ENCODE measurements at places on chromosomes 11 and 22.

DNA sequence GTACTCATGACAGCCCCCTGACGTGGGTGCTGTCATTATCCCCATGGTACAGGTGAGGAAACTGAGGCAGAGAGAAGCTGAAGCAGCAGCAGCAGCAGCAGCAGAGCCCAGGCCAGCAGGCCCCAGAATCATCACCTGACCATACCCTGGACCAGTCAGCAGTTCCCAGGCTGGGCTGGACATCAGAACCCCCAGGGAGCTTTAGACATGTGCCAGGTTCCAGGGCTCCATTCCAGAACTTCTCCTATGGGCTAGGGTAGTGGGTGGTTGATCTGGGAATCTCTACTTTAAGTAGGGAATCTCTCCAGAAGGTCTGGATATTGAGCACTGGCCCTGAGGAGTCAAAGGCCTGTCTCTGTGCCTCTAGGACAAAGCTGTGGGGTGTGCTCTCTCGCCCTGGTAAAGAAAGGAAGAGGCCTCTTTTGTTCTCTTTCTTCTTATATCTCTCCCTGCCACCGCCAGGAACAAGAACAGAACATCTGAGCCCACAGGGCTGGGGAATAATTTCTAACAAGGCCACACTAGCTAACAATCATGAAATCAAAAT lies 26.6 kb downstream of the MAFF start:
- no peak for DNase-seq

- DNase-seq: no peak
Observed at GRCh38 chr11:1653541-1654387, 24.2 kb downstream of the KRTAP5-5 start.

DNA sequence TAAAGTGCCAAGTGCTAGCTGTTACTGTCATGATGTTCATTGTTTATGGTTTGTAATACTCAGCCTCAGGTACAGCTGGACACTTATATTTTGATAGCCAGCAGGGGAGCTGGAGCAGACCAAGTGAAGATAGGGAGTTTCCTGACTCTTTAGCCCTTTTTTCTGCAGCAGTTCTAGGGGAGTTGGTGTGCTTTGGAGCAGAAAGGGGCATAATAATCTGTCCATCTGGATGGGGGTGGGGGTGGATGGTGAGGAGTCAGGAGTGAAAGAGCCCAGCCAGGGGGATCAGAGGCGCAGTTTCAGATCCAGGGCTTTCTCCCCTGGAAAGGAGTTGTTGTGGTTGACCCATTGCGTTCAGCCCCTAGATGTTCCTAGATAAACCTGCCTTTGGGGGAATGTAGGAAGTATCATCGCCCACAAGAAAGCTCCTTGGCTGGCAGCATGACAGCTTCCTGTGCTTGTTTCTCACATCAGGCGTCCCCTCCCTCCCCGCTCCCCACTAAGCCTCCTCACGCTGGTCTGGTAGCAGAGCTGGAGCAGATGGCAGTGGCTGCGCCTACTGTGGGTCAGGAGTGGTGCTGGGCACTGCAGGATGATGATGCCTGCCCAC lies 41.9 kb downstream of the MED15 start:
- no peak for DNase-seq

- DNase-seq: no peak
Observed at GRCh38 chr11:11442791-11443190, 89.7 kb upstream of the CSNK2A3 start.

DNA sequence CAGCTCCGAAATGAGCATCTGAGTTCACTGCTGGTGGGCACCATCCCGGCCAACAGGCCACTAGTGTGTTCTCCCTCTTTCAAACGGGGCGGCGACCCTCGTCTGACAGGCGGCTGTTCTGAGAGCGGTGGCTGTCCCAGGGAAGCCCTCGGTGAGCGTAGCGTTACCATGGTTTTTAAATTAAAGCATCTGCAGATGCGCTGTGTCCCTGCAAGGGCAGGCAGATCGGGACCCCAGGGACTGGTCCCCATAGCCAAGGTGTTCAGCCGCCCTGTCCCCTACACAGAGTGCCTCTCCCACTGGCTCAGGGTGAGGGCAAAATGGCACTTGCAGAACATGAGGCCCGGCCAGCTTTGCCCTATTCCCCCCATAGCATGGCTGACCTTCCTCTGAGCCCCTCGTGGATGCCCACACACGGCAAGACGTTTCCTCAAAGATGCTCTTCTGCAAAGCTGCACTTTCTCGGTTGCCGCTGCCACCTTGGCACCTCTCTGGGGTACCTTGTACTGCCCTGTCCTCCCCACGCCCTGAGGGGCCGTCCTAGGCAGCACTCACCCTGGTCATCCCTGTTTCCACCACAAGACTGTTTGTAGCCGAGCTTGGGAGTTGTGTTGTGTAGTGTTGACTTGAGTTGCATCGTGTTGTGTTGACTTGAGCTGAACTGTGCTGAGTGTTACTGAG lies 51.9 kb upstream of the KCNQ1OT1 start:
- DNase-seq: no peak
